ENCODE measurements at places on chromosomes 4 and X.

DNA sequence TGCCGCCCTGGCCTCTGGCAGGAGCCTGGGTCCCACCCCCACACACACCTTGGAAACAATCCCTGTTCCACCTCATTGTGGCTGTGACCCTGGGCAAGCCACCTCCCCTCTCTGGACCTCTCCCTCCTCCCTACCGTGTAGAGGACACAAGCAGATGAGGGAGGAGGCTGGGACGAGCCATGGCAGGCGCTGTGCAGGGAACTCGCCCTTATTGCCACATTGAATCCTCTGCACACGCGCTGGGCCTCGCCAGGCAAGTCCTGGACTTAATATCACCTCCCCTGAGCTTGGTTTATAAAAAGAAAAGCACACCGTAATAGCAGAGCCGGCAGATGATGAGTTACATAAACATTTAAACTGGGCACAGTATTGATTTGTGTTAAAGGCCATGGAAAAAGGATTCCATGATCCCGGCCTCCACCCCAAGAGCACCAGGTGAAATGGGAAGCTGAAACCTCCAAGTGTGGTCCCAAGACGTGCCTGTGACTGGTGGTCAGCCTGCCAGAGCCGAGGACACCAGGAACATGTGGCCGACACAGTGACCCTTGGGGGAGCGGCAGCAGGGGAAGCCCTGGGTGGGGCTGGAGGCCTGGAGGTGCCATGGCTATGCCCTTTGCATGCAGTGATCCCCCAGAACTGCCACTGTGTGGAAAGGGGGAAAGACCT, 81.1 kb downstream of the PPP2R2C start:
- no peak for DNase-seq

- DNase-seq, result no peak
Measured at GRCh38 chr4:17708992-17709762, 72.2 kb downstream of the FAM184B start.

GRCh38 chr4:84862064-84862463, 104.4 kb downstream of the WDFY3 start:
- no peak for DNase-seq

GRCh38 chr4:38512840-38513239, 151.2 kb upstream of the KLF3 start:
- no peak for DNase-seq

- no peak for DNase-seq
Measured at GRCh38 chrX:80765220-80765625, 44.5 kb downstream of the BRWD3 start.

DNA sequence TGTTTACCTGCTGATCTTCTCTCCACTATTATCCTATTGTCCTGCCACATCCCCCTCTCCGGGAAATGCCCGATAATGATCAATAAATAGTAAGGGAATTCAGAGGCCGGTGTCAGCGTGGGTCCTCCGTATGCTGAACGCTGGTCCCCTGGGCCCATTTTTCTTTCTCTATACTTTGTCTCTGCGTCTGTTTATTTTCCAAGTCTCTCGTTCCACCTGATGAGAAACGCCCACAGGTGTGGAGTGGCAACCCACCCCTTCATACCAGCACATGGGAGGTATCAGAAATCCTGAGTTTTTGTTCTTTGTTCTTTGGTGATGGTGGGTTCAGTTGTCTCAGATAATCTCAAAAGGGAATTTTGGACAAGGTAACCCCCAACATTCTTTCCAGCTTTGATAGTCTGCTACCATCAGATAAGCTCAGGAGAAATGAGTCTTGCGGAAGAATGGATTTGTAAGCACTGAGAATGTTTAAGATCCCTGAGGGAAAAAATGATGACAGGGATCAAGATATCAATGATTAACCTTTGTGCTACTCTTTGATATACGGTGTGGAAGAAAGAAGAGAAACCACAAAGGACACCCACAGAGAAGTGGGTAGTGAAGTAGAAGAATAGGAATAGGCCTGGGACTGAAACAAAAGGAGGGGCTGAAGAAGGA, 117.9 kb downstream of the CEP44 start:
- DNase-seq, result no peak

DNA sequence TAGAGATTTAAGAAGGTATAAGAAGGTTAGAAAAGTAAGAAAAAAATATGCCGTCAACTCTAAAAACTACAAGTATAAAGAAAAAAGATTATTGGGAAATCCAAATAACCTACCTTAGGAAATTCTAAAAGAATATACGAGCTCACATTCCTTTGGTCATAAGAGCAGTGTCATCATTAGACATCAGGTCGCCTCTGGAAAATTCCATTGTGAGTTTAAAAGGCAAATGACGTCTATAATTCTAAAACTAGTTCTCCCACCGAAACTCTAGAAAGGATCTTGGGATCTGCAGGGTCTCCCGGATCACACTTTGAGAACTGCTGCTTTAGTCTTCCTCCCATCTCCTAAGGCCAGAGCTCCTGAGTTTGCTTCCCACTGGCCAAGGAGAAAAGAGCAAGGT, 518 bp upstream of the SAT1 start:
- DNase-seq, result no peak

DNA sequence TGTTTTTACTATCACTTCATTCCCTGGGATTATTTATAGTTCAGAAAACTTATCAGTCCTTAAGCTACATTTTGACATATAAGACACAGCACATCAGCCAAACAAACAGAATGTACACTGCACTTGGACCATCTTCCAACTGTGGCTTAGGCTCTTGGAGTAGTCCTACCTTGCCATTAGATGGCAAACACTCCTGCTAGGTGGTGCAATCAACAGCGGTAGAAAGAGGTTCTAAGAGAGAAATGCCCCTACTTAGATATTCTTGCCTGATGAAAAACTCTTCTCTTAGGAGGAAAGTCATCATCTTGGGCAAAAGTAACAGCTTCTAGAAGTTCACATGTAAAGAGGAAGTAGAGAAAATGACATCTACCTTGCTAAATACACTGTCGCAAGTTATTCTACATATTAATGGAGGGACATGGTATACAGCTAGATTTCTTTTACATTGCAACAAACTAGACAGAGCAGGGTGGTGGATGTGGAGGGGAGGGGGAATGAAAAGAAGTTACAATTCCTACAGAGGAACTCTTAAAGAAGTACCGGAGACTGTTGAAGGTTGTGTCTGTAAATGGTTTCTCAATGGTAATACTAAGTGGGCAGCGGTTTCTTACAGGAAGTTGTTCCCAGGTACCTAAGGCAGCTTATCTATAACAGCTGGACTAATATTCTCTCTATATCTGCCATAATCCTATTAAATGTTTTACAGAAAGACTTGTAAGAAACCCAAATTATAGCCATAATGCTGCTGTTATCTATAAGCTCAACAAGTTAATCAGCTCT, 8.1 kb upstream of the STPG2 start:
- no peak for DNase-seq

DNA sequence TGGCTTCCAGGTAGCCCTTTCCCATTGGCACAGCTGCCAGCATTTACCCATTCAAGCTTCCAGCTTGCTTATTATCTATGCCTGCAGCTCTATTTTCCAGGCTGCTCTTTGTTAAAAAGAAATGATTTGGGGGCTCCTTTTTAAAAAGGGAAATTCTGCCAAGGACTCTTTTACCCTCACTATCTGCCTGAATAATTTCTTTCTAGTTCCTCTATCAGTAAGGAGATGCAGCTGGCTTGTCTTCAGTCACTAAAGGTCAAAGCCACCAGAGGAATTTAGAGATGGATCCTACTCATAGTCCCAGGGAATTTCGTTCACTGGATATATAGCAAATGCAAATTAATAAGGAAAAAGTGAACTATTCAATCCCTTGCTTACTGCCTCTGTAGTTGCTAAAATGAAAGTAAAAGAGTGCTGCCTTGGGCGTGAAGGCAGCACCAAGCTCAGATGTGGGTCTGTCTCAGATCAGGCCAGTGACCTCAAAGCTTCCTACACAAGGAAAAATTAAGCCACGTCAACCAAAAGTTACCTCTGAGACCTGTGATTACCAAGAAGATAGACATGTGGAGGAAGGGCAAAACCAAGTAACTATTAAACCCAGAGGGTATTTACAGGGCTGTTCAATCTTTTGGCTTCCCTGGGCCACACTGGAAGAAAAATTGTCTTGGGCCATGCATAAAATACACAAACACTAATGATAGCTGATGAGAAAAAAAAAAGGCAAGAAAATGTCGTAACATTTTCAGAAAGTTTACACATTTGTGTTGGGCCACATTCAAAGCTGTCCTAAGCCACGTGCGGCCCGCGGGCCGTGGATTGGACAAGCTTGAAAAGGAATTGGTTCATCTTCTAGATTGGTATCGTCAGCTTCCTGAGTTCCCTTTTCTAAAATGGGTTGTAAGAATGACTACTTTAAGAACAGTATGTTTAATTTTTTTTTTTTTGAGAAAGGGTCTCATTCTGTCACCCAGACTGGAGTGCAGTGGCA, 5.3 kb downstream of the ARSF start:
- DNase-seq, result no peak

DNA sequence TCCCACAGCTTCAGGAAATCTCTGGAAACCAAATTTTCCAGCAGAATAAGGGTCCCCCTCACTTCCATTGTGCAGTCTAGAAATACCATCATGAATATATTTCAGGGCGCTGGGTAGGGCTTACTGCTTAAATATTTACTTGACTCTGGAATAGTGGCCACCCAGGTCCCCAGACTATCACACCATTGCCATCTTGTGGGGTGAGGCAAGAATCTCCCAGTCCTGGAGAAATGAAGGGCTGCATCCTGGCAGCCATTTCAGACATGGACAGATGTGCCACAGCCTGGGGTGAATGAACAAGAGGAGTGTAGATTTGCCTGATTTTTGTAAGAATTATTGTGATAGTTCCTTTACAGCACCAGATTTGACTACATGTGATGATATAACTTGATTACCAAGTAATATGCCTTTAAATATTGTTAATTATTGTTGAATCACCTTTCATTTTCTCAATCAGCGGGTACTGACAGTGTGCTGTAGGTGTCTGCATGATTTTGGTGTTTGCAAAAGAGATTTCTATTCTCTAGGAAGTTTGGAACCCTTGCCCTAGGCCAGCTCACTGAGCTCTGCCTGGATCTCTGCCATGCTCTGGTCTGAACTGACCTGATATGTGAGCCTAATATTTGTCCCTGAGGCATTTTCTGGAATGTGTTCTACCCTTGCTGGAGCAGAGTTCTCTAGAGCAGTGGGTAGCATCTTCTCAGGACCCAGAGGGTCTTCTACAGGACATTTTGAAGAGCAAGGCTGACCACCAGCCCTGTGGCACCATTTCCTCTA, 183.4 kb downstream of the KIT start:
- no peak for DNase-seq

DNA sequence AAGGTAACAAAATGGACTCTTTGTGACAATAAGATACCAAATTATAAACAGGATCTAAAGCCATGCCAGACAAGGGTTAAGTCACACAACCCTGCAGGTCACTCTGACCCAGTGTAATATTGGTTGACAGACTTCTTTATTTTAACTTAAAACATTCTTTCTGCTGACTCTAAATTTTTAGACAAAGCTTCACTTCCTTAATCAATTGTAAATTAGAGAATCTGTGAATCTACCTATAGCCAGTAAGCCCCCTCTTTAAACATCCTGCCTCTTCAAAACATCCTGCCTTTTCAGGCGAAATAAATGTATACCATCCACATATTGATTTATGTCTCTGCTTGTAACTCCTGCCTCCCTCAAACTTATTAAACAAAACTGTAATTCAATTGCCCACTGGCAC, 14.2 kb downstream of the NUDT6 start:
- DNase-seq, result no peak

DNA sequence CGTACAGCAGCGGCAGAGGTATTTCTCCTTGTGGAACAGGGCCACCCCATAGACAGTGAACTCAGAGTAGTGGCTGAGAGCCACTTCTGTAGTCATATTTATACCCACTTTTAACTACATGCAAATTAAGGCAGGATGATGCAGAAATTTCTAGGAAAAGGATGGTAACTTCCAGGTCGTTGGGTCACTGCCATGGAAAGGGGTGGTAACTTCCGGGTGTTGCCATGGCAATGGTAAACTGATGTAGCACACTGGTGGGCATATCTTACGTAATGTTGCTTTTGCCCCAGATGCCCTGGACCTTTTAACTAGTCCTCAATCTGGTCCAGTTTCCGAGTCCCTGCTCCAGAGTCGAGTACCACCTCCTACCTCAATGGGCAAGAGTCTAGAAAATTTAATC, 154.8 kb upstream of the AGA start:
- DNase-seq, result no peak

DNA sequence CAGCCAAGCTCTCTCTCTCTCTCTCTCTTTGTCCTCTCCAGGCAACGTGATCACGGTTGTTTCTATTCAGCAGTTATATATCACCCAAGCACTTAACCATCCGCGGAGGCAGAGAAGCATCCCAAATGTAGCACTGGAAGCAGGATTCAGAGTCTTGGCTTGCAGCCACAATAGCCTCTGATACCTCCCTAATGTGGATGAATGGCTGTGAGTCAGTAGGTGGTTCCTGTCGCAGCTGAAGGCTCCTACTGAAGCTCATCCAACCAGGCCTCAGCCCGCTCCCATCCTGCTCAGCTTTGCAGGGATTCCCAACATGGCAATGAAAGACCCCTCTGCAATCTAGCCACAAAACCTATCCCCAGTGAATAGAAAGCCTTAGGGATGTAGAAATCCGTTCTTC, 5.1 kb downstream of the HS6ST2 start:
- DNase-seq, result no peak

GRCh38 chr4:2366252-2367192, 51.9 kb downstream of the ZFYVE28 start:
- no peak for DNase-seq

GRCh38 chr4:4750187-4750586, 109.3 kb upstream of the MSX1 start:
- DNase-seq, result no peak

DNA sequence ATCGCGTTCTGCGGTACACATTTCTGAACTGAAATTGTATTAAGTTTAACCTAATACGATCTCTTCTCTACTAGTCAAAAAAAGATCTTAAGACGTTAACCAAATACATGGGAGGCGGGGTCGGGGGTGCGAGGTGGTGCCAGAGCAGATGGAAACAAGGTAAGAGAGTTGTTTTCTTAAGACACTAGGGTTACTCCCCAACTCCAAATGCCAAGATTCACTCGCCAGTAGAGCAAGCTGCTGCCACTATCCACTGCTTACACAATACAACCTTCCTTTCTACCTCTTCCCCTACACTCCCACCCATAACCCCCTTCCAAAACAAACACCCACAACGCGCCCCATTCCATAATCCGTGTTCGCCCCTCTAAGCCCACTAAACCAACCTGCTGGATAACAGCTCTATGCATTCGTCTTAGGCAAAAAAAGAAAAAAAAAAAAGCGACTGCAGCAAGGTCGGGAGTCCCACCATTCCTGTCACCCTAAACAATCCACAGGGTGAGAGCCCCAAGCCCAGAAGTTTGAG, 1.3 kb downstream of the LCORL start:
- DNase-seq, result no peak

GRCh38 chr4:142351958-142352357, 494.1 kb downstream of the INPP4B start:
- DNase-seq, result no peak

DNA sequence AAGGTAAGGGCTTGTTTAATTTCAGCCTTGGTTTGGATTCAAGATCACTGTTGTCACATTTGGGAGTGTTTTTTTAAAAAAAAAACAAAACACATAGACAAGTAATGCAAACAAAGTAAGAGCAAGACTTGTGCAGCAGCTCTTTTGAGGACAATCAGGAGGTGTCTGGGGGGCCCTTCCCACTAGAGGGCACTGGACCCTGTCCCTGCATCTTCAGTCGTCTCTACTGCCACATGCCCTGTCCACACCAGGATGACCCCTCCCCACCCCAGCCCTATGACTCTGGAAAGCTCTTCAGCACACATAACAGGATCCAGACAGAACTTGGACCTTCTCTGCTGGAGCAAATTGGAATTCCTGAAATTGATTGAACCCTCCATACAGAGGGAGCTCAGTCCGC, 71.0 kb downstream of the USP46 start:
- no peak for DNase-seq

All from esophagus squamous epithelium (tissue), 5 donors.